Fibroblast of the aortic adventitia (primary cell): ENCODE measurements at places on chromosomes 2 and 18.

DNA sequence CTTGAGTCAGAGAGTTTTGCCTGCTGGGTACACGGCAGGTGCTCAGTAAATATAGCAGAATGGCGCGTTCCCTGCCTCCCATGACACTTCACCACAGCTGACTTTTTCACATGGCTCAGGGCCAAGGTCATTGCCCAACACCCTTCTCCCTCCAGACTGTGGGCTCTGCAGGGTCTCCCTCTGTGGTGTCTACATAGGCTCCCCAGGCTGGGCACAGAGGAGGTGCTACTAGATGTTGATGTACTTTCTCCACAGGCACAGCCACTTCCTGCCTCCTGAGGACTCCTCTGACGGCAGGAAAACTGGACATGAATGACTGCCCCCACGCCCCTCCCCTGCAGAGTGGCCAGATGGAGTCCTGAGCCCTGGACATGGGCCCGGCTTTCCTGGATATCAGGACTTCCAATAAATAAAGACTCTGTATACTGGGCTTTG lies 4.2 kb downstream of the CHCHD5 start:
- no peak for DNase-seq

DNA sequence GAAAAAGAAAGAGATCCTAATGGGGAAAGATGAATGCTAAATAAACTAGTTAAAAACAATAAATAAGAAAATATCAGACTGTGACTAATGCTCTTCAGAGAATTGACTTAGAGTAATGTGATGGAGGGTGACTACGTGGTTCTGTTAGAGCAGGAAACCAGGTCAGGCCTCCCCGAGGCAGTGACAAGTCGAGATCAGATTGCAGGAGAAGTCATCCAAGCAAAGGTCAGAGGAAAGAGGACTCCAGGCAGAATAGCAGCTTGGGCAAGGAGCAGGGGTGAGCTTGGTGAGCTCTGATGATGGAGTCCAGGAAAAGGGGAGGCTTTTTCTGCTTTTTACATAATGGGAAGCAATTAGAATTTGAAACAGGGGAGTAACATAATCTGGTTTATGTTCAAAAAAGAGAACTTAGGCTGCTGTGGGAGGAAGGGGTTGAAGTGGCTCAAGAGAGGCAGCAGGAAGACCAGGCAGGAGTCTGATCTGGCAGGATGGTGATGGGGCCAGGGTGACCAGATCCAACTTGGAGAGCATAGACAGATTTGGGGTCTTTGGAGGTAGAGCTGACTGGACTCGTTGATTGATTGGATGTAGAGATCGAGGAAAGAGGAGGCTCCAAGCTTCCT lies 27.3 kb upstream of the ITGB6 start:
- DNase-seq = peak; percentile 40

DNA sequence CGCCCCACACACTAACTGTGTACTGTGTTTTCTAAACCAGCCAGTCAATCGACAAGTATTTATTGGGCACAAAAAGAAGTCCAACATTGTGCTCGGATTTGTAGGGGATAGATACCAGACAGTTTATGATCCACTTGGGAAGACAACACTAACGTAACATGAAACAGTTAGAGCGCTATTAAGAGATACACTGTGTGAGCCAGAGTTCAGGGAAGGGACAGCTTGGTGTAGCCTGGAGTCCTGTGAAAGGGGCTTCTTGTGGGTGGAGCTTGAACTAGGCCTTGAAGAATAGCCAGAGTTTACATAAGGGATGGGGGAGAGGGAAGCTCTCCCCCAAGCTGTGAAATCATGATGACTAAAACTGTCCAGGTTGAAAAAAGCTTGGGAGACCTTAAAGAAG lies 176.4 kb upstream of the TCF4 start:
- no peak for DNase-seq

DNA sequence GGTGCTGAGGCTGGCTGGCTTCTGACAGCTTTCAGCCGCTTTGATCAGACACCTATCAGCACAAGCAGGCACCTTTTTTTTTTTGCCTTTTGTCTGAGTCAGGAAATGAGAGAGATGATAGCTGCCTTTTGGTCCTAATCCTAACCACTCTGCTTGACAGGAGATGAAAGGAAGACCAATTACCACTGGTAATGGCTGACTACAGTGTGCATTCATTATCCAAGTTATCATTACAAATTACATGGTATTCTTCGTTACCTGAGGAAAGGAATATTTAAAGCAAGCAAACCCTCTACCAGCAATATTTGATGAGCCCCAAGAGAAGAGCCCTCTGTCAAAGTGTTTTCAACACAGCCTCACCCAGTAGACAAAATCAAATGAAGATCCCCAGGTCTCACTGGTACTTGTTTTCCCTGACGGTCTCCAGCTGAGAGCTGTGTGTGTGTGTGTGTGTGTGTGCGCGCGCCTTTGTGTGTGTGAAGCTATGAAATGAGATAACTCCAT lies 925.7 kb downstream of the DCDC2C start:
- no peak for DNase-seq

GRCh38 chr2:202400941-202401340 lies 24.8 kb downstream of the BMPR2 start:
- no peak for DNase-seq

- no peak for DNase-seq
Measured at GRCh38 chr2:173547499-173547898, 192.8 kb downstream of the CDCA7 start.

DNA sequence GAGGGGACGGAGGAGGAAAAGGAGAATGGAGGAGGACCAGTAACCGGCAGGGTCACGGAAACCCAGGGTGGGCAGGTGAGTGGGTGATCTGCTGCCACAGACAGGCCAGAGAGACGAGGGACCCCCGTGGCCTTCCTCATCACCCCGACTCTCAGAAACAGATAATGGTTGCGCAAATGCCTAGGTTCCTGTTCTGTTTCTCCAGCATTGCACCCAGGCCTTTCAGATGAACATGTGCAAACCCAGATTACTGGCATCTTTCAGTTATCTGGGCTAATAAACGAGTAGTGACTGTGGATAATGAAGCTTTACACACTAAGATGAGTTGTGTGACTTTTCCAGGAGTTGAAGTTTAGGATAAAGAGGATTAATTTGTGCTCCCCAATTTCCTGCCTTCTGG lies 46.5 kb downstream of the TET3 start:
- no peak for DNase-seq

DNA sequence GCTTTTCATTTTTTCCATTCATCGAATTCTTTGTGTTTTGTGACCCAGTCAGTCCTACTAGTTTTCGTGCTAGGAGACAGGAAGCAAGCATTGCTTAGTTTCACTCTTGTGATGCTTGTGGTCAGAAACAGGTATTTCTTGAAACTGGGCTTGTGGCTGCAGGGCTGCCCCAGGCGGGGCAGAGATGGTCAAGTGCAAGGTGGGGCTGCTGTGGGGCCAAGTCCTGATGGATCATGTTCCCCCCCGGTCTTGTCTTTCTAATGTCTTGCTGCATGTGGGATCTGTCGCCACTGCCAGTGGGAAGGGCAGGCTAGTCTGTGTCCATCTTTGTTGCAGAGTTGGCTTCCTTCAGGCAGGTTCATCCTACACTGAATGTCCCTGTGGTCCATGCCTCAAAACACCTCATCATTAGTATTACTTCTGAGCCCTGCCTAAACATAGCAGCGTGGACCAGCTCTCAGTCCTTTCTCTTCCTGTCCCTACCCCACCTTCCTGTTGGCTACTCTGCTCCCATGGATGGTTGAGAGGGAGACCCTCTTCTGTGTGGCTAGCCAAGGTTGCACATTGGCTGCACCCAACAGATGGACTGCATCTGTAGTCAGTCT lies 38.7 kb downstream of the INPP4A start:
- DNase-seq = no peak

DNA sequence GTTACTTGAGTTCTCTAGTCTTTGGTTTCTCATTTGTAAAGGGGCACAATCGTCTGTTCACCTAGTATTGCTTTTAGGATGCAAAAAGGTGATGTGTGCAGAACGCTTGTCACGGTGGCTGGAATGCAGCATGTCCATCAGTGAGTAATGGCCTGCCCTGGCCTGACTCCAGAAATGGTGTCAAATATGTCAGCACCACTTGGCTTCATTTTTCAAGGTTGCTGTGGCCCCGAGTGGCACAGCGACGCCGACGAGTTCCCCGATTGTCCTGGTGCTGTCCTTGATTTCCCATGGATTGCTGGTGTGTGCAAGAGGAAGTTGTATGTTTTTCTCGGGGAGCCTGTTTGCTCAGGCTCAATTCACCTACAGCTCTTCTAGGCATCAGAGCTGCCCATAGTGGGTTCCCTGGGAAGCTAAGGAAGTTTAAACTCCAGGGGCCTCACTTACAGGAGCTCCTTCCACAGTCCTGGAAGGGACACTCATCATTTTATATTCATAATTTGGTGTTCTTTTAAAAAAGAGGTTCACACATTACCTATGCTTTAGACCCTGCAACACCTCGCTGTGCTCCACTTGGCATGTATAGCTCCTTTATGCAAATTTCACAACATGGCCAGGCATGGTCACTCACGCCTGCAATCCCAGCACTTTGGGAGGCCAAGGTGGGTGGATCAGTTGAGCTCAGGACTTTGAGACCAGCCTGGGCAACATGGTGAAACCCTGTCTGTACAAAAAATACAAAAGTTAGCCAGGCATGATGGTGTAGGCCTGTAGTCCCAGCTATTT lies 25.6 kb upstream of the ZNF407 start:
- no peak for DNase-seq

- no peak for DNase-seq
Measured at GRCh38 chr2:71608034-71608433, 154.7 kb downstream of the DYSF start.

- no peak for DNase-seq
Measured at GRCh38 chr2:168021800-168022587, 225.4 kb downstream of the STK39 start.

GRCh38 chr2:187263675-187264560 lies 184.1 kb downstream of the CALCRL start:
- no peak for DNase-seq

GRCh38 chr2:195575879-195576401 lies 81.1 kb upstream of the SLC39A10 start:
- DNase-seq = peak; percentile 96

- DNase-seq = peak; percentile 22
Measured at GRCh38 chr2:186059096-186059495, 320.5 kb downstream of the FSIP2 start.

DNA sequence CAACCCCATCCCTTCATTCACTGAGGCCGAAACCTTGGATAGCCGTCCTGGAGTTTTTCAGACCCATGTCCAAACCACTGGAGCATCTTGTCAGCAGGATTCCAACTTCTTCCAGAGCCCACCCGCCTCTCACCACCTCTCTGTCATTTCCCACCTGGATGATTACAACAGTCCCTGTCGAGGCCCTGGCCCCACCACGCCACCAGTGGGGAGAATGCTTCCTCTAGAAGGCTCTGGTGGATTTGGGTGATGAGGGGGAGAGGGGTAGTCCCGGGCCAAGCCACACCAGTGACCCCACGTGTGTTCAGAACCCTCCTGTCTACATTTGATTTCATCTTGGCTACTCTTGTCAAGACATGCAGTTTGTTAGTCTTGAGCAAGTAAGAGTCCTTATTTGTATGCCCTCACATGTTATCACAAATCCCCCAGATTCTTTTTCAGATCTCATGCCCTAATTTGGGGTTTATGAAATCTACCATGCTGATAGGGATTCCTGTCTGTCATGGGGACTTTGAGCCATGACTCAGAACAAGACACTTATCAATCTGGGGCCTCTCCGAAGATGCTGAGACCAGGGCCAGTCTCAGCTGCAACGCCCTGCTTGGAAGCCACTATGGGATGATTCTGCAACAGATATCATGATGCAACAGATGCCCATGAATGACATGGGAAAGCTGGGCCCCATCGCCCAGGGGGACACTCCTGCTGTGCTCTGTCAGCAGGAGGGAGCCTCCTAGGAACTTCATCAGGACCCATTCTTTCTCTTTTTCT lies 186.1 kb downstream of the ZFP36L2 start:
- no peak for DNase-seq

DNA sequence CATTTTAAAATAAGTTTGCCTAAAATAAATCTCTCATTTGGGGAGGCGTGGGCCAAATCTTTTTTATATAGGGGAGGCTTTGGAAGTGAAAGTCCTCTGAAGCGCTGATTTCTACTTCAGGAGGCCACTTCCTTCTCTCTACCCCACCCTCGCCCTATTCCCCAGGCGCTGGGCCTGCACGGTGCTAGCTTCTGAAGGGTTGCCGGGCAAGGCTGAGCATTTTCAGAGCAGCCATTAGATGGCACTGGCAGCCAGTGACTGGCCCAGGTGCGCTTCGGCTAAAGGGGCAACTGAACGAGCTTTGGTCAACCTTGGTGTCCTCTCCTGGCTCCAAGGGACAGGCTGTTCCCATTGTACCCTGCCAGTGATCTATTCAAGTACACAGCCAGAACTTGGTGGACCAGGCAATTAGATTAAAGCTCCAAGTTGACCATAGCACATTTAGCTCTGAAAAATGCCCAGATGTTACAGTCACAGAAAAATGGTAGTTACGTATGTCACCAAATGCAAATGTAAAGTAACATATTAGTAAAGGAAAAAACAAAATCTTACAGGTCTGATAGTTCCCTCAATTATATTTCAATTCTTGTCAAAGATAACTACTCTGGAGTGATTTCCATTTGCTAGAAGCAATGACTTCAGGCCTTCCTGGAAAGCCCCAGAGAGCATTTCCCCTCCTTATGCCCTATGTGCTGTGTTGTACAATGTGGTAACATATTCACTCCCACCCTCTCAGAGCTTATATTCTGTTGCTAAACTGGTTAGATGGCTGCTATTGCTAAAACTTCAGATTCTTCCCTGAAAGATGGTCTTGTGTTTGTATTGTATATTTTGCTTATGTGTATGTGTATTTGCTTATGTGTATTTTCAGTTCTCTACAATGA lies 2.1 kb downstream of the POMC start:
- DNase-seq = no peak
